ENCODE measurements at places on chromosomes 5 and 9.
A peak's percentile ranks its signal among the peaks of the same experiment; 100 is the strongest.

GRCh38 chr5:137741718-137742117 is 5.8 kb upstream of the KLHL3 start:
- DNase-seq, result no peak

DNA sequence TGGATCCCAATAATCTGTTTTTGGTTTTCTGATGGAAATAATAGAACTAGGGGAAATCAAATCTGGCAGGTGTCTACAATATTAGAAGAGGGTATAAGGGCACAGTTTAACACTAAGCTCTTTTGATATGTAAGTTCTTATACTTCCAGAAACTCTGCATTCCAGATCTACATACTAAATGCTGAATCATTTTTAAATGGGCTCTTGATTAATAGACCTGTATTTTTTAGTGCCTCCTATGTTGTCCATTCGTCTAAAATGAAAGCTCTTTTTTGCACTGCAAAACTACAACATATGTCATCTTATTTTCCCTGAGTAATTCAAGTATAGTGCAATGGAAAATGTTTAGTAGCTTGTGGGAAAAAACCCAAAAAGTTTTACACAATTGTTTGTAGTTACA is 44.2 kb downstream of the NR6A1 start:
- no peak for DNase-seq

DNA sequence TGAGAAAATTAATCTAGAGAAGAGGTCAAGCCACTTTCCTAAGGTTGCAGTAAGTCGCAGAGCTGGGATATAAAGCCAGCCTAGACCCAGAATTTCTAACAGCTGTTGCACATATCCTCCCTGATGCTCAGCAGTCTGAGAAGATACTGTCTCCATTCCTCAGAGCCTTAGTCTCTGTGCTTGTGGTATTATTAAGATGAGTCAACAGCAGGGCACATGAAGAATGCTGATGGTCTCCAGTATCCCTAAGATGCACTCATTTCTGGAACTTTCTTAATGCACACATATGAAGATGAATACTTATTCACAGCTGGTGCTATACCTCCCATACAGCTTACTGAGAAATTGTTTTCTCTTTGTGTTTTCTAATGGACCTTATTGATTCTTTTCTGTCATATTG is 32.5 kb downstream of the SGCD start:
- no peak for DNase-seq

GRCh38 chr9:114401344-114401743 is 13.6 kb upstream of the AKNA start:
- DNase-seq, result no peak

GRCh38 chr9:37201581-37201980 is 81.2 kb downstream of the ZCCHC7 start:
- no peak for DNase-seq

- DNase-seq, result no peak
These were observed 41.8 kb upstream of the FGF1 start for GRCh38 chr5:142727735-142728047.

DNA sequence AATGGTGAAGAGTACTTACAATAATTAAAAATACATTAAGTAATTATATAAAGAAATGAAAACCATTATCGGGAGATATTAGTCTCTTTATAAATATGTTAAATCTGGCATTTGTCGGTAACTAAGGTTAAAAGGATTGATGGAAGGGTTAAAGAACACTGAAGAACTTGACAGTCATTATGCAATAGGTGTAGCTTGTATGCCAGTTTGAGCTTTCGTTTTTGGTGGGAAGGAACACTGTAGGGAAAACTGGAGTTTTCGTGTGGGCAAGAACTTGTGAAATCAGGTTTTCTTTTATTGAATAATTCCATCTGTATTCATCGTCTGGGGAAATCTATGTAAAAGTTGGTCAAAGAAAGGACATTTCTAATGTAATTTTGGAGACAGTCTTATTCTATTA is 142.3 kb downstream of the DMRTA1 start:
- no peak for DNase-seq

- no peak for DNase-seq
These were observed 189.9 kb upstream of the VCAN start for GRCh38 chr5:83281658-83282057.

DNA sequence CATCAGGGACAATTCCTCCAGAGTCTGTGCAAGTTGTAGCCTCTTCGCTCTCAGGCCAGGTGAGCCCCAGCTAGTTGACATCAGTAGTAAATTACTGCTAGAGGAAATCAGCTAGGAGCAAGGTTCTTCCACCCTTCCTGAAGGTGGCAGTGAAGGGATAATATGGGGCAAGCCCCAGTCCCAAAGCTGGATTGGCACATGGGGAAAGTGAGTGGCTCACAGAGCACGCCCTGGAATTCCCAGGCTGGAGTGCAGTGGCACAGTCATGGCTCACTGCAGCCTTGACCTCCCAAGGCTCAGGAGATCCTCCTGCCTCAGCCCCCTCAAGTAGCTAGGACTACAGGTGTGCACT is 82.1 kb downstream of the CYFIP2 start:
- no peak for DNase-seq

DNA sequence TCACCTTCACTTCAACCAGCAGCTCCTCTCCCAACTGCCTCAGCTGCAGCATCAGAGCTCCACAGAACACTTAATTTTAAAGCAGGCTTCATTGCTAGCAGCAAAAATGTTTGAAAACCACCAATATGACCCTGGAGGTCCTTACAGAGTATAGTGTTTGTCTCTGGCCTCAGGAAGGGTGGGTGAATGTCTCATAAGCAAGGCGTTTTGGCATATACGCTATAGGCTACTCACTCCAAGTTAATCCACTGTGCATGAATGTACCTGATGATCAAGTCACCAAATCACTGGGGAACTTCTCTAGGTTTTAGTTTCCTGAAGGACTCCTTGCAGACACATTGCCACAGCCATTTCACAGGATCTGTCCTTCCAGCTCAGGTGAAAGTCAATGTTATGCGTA is 125.3 kb downstream of the GABBR2 start:
- no peak for DNase-seq

GRCh38 chr5:79256563-79256962 is 20.6 kb downstream of the JMY start:
- peak; percentile 21 for DNase-seq

GRCh38 chr9:114364134-114365041 is 23.4 kb downstream of the AKNA start:
- no peak for DNase-seq

DNA sequence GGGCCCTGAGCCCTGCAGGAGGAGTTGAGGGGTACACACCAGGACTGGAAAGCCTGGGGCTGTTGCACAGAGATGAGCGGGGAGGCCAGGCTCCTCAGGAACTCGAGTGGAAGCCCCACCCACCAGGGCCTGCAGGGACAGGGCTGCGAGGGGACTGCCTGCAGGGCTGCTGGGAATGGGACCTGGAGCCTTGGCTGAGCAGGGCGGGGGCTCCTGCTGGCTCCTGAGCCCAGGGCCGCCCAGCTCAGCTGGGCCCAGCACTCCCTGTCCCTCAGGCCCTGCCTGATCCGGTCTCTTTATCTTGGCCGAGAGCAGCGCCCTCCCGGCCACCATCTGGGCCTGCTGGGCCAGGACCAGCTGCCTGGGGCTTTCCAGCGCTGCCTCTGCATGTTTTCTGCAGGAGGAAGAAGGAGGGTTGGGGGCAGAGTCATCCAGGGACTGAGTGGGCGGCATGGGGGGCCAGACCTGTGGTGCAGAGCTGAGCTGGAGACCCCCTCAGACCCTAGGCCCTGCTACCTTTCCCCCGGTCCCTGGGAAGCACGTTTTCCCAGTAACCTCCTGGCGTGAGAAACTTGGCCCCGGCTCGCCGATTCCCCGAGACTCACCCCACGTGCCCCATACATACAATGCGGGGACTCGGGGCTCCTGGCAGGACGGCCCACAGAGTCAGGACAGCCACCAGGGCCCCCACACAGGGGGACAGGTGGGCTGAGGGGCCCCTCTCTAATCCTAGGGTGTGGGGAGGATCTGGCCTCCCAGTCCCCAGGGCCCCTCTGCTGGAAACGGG is 9.4 kb downstream of the LCN12 start:
- DNase-seq, result peak; percentile 59

DNA sequence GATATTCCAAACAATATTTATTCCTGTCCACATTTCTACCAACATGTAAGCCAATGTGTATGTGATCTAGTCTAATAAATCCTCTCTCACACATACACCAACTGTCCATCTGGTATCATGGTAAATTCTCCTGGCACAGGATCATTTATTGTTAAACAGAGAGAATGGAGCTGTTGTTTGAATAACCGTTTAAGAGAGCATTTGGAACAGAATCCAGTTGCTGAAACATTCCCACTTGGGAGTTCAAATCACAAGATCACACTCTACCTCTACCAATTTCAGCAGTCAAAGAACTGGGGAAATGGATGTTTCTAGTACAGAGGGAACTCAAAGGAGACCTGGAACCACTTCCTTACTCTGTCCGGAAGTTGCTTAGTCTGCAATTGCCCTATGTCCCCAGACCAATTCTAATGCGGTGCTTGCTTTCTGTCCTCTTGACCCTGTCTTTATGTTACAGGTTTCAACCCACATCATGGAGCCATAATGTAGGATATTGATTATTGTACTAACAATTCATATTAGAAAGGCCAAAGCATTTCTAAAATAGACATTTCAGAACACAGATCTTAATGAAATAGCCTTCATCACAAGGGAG is 488.4 kb downstream of the SEMA5A start:
- DNase-seq, result no peak

DNA sequence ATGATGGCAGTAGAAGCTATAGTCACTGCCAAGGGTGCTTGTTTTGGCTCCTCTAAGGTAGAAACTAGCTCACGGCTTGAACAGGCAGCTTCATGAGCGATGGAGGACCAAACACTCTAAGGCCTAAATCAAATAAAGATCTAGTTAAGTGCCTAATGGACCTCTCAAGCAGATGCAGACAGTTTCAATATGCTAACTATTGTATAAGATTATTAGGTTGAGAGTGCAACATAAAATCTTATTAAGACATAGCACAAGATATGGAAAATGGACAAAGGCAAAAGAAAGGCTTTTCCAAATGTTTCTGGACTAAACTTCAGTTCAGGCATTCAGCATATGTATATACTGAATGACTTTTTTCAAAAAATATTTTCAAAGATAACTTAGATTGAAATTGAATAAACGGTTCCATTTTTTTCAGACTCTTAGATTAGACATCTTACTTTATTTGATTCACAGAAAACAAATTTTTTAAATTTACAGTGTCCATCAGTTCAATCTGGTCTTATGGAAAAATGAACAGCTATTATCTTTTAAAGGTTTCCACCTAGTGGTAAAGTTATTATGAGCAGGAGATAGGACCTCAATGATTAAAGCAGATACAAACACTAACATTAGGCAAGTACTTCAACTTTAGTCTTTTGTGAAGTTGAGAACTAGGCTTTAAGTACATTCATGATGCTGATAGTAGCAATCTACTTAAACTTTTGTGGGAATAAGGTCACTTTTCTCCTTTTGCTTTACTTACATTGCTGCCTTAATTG is 1167.7 kb downstream of the MAT2B start:
- DNase-seq, result peak; percentile 2

DNA sequence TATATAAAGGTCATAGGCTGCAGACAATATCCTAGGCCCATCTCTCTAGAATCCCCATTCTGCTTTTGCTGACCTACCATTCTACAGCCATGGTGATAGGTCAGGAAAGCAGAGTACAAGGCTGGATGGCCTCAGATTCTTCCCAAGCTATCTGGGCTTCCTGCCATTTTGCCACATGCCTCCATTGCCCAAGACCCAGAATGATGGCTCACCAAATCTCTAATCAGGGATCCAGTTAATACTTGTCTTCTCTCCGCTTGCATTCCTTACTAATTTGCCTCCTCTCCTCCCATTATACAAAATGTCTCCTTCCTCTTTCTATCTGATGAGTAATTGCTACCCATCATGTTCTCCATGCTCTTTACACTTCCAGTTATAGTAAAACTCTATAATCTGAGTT is 22.7 kb upstream of the NDUFS4 start:
- no peak for DNase-seq

GRCh38 chr5:136682986-136683385 is 317.6 kb upstream of the TRPC7 start:
- no peak for DNase-seq

DNA sequence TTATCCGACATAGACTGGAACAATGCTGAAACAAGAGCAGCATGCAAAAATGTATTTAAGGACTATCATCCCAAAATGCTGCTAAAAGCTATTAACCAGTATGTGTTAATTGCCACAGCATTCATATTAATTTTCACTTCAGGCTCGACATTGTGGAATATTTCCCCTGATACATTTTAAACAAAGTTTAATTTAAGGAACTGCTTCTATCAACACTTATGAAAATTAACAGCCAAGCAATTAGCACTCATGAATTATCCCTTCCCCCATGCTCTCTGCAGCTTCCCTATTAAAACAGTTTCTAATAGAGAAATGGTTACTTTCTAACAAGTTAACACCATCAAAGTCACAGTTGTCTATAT is 54.8 kb downstream of the MAPKAP1 start:
- DNase-seq, result no peak

DNA sequence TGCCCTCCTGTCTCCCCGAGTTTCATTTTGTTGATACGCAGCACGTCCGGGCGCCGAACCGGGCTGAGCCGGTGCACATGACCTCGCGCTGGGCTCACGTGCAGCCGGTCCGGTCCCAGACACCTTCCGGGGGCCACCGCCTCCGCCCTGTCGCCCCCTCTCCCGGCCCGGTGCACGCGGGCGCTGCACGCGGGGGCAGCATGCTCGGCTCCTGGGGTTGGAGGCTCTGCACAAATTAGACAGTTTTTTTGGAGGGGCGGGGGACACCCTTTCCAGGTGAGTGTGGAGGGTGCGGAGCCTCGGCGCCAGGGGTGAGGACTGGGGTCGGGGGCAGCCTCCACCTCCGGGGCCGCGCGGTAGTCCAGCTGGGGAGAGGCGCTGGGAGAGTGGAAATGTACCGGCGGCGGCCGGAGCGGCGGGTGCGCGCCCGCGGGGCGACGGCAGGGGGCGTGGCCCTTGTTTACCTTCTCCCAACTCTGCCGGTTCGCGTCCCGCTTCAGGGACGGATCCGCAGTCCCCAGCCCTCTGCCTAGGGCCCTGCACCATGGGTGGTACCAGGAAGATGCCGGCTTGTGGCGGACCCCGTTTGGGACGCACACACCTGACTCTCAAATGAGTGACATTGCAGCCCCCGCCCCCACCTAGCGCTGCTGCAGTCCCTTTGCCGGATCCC is 1.1 kb downstream of the JADE2 start:
- DNase-seq, result peak; percentile 89

GRCh38 chr9:113617550-113617949 is 154.0 kb downstream of the RGS3 start:
- no peak for DNase-seq

- no peak for DNase-seq
These were observed 16.0 kb upstream of the PHF19 start for GRCh38 chr9:120892748-120893610.

DNA sequence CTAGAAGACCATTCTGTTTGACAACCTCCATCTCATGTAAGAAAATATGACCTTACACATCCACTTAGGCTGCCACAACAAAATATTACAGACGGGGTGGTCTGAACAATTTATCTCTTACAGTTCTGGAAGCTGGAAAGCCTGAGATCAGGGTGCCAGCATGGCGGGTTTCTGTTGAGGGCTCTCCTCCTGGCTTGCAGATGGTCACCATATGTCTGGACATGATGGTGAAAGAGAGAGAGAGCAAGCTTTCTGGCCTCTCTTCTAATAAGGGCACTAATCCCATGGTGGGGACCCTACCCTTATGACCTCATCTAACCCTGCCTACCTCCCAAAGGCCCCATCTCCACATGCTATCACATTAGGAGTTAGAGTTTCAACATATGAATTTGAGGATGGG is 66.0 kb downstream of the AMBP start:
- no peak for DNase-seq
